ENCODE measurements at places on chromosomes 7 and 10. TPM values are rescaled to one million over a fixed set of nuclear protein-coding genes. Genes with fewer than 3 reads are reported as not detected.
A peak's percentile ranks its signal among the peaks of the same experiment; 100 is the strongest.

GRCh38 chr7:77316219-77316978 is 99.8 kb downstream of the GSAP start:
- no peak for DNase-seq

DNA sequence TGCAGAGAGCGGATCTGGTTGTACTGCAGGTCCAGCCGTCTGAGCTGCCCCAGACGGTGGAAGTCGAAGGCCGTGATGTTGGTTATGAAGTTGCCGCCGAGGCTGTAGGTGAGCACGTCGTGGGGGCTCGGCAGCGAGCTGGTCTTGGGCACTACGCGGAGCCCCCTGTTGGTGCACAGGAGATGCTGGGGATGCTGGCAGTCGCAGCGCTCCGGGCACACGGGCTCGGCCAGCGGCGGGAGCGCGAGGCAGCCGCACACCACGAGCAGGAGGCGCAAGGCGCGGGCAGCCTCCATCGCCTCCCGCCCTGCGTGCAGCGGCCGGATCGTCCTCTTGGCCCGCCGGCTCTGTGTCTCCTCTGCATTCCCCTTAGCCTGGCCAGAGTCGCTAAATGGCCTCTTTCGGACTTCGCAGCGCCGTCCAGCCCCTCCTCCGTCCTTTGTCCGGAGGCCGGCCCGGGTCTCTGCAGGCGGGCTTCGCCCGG is 337 bp downstream of the TRIL start:
- no peak for DNase-seq

- peak; percentile 67 for DNase-seq
Observed at GRCh38 chr7:142412551-142413193, 154.8 kb upstream of the PRSS58 start.

DNA sequence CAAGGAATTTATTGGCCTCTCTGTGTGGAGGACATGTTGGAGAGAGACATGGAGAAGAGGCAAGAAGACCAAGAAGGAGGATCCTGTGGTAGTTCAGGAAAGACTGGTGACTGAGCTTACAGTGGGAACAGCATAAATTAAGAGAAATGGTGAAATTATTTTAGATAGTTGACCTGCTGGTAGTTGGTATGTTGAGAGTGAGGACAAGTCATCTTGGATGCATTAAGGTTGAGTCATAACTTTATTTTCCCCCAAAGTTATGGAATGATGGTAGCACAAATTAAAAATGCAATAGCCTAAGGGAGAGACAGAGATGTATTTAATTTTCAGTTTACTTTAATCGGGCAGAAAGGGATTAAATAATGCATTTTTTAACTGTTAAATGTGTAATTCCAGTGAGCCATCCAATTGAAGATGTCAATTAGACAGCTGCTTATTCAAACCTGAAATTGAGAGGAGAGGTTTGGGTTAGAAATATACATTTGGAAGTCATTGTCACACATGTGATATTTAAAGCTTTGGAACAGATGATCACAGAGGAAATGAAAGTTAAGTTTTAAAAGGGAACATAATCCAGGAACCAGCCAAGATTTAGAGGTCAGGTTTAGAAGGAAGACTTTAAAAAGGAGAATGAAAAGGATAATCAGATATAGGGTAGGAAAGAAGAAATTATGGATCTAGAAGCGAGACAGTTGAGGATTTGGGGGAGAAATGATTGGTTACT is 80.6 kb downstream of the DGKB start:
- DNase-seq = no peak

GRCh38 chr7:149882248-149883047 is 8.7 kb downstream of the ATP6V0E2 start:
- no peak for DNase-seq

DNA sequence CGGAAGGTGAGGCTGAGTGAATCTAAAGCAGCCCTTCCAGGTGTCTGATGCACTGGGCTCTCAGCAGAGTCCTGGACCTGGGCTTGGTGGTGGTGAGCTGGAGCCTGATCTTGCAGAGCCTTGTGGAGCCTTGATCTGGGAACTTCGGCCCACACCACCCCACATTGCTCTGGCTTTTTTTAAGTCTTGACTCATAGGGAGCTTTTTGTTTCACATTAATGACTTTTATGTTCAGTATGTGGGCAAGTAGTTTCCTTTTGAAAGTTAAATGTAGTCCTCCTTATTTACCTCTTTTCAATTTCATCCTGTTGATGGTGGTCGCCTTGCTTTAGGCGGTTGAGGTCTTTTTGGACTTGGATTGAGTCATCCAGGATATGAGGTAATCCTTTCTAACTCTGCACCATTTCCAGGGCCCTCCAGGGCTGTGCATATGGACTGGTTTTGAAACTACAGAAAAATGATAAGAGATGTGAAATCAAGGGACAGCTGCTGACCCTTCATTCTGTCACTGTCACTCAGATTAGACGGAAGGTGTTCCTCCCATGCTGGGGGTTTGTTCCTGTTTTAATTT is 2.9 kb upstream of the NRAP start:
- peak; percentile 22 for DNase-seq

DNA sequence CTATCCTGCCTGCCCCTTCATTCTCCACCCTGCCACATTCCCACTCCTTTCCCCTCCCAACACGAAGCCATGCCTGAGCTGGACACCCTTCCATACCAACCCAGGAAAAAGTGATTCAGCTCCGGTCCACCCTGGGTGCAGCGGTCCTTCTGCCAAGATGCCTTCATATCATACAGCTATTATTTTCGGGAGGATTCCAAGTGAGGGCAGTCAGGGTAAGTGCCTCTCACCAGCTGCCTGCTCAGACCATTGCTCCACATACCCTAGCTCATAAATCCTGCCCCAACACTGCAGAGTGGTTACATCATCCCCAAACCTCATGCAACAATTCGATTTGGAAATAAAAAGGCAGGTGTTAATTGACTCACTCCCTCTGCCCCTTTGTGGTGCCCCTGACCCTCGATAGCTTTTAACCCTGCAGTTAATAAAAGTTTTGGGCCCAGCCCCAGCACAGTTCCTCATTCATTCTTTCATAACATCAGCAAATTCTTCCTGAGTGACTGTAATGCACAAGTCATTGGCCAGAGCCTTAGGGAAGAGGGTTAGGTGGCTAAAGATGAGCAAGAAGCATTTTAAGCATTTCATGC is 42.6 kb downstream of the ZNF503 start:
- no peak for DNase-seq

GRCh38 chr10:43206391-43207235 is 60.3 kb downstream of the RASGEF1A start:
- no peak for DNase-seq

GRCh38 chr7:69635555-69636185 is 37.4 kb downstream of the AUTS2 start:
- no peak for DNase-seq

DNA sequence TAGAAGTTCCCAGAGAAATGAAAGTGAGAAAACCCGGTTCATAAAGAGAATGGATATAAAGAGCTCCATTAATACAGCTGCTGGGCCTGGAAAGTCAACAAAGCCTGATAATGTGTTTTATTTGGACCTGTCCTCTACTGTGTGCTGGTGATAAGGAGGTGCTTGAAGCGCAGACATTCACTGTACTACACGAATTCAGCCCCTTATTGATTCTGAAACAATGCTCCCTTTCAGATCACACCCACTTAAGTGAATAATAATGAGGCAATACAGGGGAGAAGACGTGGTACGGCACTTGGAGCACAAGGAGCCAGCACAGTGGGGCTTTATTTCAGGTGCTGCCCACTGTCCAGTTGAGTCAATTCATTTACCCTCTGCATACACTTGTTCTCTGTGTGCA is 260.8 kb downstream of the FGFR2 start:
- no peak for DNase-seq

DNA sequence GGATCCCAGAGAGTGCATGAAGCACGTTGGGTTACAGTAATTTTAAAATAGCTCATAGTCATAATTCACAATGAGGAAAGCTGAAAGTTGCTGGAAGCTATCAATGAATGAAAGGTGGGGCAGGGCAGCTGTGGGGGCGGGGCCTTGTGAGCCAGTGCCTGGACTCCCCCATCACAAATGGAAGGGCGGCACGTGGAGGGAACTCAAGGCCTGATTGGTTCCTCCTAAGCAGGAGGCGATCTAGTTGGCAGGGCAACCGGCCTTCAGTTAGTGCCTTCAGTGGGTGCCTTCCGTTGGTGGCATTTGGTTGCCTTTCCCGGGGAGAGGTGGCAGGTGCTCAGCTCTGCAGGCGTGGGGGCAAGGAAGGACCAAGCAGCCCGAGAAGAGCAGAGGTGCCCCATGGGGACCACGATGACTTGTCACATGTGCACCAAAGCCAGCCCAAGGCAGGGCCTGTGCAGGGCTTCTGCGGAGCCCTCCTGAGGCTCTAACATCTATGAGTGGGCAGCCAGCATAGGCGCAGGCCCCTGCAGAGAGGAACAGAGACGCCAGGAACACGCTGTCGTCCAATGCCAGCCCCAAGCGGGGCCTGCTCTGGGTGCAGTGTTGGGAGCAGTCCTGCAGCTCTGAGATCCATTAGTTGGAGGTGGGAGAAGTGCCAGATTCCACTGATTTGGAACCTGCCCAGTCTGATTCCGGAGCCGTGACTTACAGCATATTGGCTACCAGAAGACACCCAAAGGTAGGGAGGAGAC is 59.8 kb upstream of the PDSS1 start:
- no peak for DNase-seq

- no peak for DNase-seq
Observed at GRCh38 chr10:116014871-116015582, 258.0 kb downstream of the GFRA1 start.

DNA sequence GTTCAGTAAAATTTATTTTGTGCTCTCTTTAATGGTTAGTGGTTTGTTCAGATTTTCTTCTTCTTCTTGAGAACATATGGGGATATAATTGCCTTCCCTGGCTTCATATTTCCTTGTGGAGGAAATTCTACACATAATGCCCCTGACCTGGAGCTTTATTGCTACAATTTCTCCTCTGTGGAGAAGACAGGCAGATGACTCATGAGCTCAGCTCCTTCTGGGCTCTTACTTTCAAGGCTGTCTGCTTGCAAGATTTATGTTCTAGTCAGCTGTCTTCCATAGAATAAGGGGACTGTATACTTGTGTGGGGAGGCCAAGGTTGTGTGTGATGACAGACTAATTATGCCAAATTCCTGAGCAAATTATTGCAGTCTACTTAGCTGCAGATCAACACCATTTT is 1.6 kb downstream of the LRRD1 start:
- no peak for DNase-seq

GRCh38 chr7:140239653-140239935 is 62.8 kb upstream of the KDM7A start:
- peak; percentile 51 for DNase-seq

GRCh38 chr10:49700997-49701396 is 21.5 kb downstream of the C10orf53 start:
- DNase-seq = no peak

DNA sequence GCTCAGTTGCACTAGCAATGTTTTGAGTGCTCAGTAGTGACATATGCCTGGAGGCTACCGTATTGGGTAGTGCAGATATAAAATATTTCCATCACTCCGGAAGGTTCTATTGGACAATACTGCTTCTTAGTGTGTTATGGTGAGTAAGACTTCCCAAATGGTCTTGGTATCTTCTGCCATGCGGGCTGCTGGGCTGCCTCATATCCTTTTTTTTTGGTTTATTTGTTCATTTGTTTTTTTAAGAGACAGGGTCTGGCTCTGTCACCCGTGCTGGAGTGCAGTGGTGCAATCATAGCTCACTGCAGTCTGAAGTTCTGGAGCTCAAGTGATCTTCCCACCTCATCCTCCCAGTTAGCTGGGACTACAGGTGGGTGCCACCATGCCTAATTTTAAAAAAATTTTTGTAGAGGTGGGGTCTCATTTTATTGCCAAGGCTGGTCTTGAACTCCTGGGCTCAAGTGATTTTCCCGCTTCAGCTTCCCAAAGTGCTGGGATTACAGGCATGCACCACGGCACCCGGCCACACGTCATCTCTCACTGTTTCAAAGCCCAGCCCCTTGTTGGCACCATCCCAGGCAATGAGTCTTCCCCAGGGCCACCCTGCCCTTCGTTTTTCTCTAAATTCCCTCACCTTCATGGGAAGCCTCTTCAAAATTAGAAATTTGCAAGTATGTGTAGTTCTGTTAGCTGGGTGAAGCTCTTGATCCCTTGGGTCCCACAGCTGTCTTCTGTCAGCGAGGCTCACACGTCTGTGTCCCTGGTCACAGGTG is 111.0 kb upstream of the KLF14 start:
- DNase-seq = no peak

DNA sequence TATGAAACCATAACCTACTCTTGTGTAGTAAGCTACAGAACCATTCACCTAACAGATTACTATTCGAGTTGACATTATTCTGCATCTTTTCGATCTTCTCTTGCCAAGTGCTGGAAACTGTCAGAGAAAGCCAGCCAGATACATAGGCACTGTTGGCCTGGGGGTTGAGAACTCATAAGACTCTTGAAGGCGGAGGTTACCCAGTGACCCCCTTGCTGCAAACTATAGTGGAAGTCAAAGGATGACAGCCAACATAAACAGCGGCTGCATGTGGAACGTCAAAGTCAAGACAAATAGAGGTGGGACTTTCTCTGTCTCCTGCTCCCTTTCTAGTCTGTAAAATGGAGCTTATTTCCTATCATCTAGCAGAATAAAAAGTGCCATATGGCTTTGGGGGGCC is 394.2 kb downstream of the LRMDA start:
- no peak for DNase-seq

VWDE gene
- 2.2 TPM for total RNA-seq

SPDYE6 gene
- not detected for total RNA-seq

MINDY4 gene
- 1.7 TPM for total RNA-seq

GRM3 gene
- not detected for total RNA-seq

GALNT17 gene
- total RNA-seq = not detected

CNPY1 gene
- not detected for total RNA-seq

TAS2R4 gene
- total RNA-seq = 0.60 TPM

Data from activated CD4-positive, alpha-beta T cell treated with anti-CD3 and anti-CD28 coated beads for 36 hours (primary cell).